KBM-7 (cell line): ENCODE measurements at places on chromosomes 5 and 9.

GRCh38 chr5:6873359-6873758, 160.1 kb downstream of the TENT4A start:
- DNase-seq = no peak

DNA sequence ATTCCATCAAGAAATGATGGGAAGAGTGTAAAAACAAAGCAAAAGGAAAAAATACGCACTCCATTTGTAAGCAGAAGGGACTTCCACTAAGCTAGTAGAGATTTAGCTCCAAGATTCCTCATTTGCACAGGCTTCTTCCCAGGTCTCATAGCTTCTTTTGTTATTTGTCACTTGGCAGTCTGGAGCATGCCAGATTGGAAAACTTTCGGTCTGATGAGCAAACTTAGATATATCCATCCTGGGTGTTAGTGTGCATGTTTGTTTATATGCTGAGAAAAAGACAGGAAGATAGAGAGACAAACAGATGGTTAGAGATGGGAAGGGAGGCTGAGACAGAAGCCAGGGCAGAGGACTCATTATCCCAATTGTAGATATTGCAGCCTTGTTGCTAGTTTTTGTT, 1644.5 kb upstream of the NUDT12 start:
- DNase-seq = no peak

DNA sequence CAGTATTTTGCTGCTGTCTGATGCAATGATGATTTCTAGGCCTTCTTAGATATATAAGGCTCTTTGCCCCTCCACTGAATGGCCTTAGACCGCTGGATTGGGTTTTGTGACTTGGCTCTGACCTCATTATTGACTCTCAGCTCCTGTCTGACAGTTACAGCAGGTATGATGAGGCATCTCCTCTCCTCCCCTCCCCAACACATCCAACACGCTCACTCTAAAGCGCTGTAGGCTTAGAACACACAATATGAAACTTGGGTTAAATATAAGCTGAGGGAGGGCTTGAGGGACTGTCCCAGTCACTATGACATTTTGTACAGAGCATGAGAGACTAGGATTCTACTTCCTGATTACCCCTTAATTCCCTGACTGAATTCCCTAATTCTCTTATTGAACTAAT, 18.8 kb upstream of the CER1 start:
- no peak for DNase-seq

DNA sequence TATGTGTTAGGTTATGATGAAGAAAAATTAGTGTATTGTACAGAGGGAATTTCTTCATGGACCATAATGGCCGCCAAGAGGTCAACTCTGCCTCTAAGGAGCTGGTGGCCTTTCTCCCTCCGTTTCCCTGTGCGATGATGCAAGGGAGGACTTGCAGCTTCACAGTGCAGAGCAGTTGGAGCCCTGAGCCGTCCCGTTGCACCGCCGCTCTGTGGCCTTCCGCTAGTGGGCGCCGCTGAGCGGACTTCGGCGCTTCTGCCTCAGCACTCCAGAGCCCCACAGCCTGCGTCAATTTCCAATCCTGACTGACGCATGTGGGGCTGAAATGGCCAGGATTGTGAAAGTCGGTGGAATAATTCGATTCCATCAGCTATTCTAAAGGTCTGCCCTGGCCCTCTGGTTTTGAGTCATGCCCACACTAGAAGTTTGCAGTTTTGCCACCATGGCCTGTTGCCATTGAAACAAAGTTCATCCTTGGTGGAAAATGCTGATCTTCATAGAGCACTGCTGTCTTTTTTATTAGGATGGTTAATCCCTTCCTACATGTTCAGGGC, 22.7 kb upstream of the LECT2 start:
- peak; percentile 85 for DNase-seq

GRCh38 chr9:24436761-24437160, 108.9 kb downstream of the IZUMO3 start:
- DNase-seq = no peak
